Astrocyte (in vitro differentiated cells and primary cell): ENCODE measurements at places on chromosomes 6 and 20. TPM values are rescaled to one million over a fixed set of nuclear protein-coding genes. Genes with fewer than 3 reads are reported as not detected.

- no peak overlapping the region for H3K27ac ChIP-seq
These were observed 16.1 kb downstream of the BFSP1 start for GRCh38 chr20:17515053-17515452.

The TIAM2 gene
- total RNA-seq, result 22.2 and 23.6 TPM in 2 replicates

The CAPN11 gene
- not detected in 2 replicates for total RNA-seq

- H3K36me3 ChIP-seq, result no peaks in the 10 kb centered on the region
- H3K27me3 ChIP-seq, result no peaks in the 10 kb centered on the region
- no peak for DNase-seq
- H3K4me3 ChIP-seq, result peak overlapping the region; percentile 93
These were observed 4.9 kb downstream of the ARID1B start for GRCh38 chr6:156781861-156782631.

GRCh38 chr6:106223300-106223930 lies 102.1 kb downstream of the ATG5 start:
- peak; percentile 51 for DNase-seq
- H3K4me3 ChIP-seq, result no peak overlapping the region
- H3K36me3 ChIP-seq, result no peaks in the 10 kb centered on the region
- H3K27ac ChIP-seq, result no peak overlapping the region

DNA sequence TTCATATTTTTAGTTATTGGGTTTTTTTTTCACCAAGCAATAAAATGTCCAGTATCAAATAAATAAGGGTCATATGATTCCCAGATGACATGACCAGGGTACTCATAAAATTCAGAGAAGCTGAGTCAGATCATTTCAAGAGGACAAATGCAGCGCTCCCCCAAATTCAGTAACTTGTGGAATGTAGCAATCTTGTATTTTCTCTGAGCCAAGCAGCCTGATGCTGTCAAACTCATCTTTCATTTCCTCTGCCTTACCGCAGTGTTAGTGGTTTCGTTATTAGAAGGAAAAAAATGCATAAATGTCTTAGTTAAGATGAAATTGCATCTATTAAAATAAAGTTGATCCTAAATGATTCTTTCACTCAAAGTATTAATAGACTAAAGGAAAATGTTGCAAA lies 57.8 kb upstream of the EDN1 start:
- H3K27ac ChIP-seq, result no peak overlapping the region
- H3K4me1 ChIP-seq, result peaks cover 17% of the 10 kb centered on the region
- H3K4me3 ChIP-seq, result no peak overlapping the region
- peak; percentile 83 for DNase-seq

DNA sequence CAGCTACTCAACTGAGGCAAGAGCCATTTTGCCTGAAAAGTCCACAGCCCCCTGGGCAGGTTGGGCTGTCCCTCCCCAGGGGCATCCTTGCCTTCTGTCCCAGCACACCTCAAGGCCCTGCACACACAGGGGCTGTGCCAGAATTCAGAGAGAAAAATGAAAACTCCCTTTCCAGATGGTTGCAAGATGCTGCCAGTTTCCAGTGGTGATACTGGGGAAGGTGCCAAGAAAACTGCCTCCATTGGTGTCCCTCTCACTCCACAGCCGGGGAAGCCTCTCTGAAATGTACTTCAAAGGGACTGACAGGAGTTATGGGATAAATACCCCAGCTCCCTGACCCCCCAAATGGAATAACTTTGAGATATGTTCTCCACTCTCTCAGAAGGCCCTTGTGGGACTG lies 154.2 kb upstream of the MAFB start:
- no peak overlapping the region for H3K27ac ChIP-seq
- no peak overlapping the region for H3K4me3 ChIP-seq
- no peaks in the 10 kb centered on the region for H3K27me3 ChIP-seq

DNA sequence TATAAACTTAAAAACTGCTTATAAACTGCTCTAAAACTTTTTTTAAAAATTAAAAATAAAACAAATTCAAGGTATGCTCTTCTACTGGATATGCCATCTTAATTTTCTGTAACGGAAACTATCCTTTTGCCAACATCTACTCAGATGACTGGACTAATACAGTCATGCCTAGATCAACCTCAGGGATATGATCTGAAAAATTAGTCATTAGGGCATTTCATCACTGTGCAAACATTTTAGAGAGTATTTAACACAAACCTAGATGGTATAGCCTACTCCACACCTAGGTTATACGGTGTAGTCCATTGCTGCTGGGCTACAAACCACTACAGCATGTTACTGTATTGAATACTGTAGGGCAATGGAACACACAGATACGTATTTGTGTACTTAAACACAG lies 64.8 kb downstream of the TRIM27 start:
- H3K4me3 ChIP-seq, result no peak overlapping the region
- DNase-seq, result no peak
- H3K27me3 ChIP-seq, result no peaks in the 10 kb centered on the region

DNA sequence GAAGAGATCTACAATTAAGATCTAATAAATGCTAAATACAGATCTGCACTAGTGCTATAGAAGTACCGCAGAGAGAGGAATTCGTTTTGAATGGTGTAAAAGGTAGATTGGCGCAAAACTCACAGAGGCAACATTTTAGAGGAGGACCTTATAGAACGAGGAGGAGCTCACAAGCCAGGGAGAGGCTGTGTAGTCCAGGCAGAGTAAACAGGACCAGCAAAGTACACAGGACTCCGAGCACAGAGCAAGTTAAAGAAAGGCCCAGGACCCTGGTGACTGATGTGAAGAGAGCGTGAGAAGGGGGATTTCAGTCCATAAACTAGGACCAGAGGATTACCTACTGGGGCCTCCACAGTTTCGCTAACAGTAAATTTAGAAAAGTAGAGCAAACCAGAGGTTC lies 202.3 kb downstream of the FOXC1 start:
- no peaks in the 10 kb centered on the region for H3K36me3 ChIP-seq
- H3K27me3 ChIP-seq, result no peaks in the 10 kb centered on the region
- no peak for DNase-seq
- no peaks in the 10 kb centered on the region for H3K4me1 ChIP-seq

The MYMX gene
- total RNA-seq, result not detected in 2 replicates

The LINC00237 gene
- not detected in 2 replicates for total RNA-seq

The PSMA7 gene
- total RNA-seq, result 284 and 324 TPM in 2 replicates
